Cerebellum (tissue), 4 donors: ENCODE measurements at places on chromosomes 11 and 22.
A peak's percentile ranks its signal among the peaks of the same experiment; 100 is the strongest.

GRCh38 chr11:60925868-60926267, 1.6 kb downstream of the TMEM132A start:
- DNase-seq, result no peak

- DNase-seq, result no peak
Observed at GRCh38 chr22:46046299-46046685, 69.3 kb upstream of the WNT7B start.

DNA sequence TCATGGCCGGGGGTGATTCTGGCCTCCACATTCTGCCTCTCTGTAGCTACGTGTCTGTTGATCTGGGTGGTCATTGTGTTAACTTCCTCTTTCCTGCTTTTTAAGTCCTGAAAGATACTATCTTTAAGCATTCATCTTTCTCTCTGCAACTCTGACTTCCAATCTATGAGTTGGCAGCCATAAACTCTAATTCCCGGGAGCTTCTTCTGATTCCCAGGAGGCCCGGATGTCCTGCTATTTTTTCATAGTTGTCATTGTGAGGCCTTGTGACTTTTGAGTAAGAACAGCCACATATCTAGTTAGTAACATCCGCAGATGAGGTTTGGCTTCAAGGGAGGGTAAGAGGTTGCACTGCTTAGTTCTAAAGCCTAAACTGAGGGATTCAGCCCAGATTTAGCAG, 107.8 kb downstream of the SYN3 start:
- DNase-seq, result no peak

DNA sequence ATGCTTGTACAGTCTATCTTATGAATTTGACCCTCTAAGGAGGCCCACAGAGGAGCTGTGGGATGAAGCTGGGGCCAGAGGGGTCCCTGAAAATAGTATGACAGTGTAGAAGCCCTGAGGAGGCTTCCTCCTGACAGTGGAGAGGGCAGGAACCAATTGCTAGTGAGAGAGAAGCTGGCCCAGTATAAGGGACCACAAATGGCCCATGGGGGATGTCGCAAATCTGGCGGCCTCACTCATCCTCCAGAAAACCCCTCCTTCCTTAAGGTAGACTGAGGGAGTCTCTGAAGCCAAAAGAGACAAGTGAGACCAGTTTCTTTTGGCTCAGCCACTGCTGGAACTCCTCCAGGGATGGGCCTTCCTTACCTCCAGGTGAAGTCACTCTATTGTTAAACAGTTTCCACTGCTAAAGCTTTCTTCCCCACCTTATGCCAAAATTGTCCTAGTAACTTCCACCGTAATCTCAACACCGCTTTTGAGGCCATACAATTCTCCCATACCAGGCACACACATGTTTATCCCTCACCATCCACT, 17.8 kb upstream of the CASTOR1 start:
- no peak for DNase-seq

DNA sequence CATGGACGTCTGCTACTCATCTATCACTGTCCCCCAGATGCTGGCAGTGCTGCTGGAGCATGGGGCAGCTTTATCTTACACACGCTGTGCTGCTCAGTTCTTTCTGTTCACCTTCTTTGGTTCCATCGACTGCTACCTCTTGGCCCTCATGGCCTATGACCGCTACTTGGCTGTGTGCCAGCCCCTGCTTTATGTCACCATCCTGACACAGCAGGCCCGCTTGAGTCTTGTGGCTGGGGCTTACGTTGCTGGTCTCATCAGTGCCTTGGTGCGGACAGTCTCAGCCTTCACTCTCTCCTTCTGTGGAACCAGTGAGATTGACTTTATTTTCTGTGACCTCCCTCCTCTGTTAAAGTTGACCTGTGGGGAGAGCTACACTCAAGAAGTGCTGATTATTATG, 9.2 kb upstream of the OR9Q2 start:
- DNase-seq, result no peak

- DNase-seq, result no peak
Observed at GRCh38 chr22:37989146-37990045, 5.0 kb upstream of the SOX10 start.

DNA sequence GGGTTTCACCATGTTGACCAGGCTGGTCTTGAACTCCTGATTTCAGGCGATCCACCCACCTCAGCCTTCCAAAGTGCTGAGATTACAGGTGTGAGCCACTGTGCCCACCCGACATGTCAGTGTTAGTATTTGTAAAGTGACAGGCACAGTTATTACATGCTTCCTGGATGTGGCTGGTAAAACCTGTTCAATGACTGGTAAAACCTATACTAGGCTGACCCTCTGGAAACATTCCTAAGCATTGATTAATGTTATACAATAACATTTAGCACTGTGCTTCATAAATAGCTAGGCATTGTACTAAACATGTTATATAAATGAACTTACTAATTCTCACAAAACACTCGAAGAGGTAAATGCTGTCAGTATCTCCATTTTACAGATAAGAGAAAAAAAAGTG, 20.9 kb upstream of the JHY start:
- peak; percentile 28 for DNase-seq

DNA sequence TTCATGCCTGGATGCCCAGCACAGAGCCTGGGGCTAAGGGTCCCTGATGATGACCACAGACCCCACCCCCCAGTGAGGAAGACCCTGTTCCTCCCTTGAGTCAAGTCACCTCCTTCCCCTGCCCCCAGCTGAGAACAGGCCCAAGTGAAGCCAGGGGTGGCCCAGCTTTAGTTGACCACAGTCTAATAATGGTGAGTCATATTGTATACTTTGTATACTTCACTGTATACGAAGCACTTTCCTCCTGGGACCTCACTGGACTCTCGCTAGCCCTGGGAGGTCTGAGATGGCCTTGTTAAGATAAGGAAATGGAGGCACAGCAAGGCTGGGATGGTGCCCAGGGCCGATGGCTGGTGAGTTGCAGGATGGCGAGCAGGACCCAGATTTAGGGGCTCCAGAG, 3.7 kb upstream of the FLRT1 start:
- no peak for DNase-seq

DNA sequence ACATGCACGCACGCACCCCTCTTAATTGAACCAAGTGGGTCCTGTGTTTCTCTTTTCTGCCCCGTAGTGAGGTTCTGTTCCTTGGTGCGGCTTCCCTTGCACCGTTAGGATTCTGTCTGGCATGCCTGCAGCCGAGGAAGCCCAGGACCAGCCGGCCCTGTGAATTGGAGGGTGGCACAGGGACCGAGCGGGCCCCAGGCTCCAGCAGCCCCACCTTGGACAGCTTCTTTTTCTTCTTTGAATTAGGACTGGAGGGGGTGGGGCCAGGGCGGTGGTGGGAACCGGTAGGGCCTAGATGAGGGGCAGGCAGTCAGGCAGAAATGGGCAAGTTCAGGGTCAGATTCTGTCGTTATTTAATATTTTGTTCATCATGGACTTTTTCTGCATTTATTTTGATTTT, 94.7 kb downstream of the MPPED1 start:
- no peak for DNase-seq

GRCh38 chr11:8699903-8700302, 17.3 kb downstream of the RPL27A start:
- no peak for DNase-seq

DNA sequence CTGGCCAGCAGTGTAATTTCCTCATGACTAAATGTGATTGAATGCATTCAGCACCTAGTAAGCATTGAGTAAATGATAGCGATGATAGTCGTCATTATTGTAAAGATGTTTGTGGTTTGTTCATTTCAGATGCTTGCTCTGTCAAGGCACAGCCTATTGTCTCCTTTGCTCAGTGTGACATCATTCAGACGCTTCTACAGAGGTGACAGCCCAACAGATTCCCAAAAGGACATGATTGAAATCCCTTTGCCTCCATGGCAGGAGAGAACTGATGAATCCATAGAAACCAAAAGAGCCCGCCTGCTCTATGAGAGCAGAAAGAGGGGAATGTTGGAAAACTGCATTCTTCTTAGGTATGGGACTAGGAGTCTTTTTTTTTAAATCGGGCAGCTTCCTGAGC, 7.6 kb downstream of the SDHAF2 start:
- DNase-seq, result no peak

GRCh38 chr11:64916040-64916774, 802 bp downstream of the ATG2A start:
- DNase-seq, result peak; percentile 16

DNA sequence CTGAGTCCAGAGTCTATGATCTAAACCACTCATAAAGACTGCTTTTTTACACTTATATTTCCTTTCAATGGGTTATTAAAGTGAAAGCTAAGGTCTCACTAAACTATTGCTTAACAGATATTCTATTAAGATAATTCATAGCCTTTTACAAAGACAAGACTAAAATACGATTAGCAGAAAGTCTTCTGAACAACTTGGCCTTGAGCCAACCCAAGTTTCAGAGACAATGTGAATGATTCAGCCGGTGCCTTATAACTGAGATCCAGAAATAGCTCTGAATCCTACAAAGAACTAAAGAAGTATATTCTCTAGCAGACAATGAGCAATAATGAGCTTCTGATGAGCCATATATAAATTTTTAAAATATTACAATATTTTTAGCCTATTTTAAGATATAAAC, 41.5 kb upstream of the CARD18 start:
- DNase-seq, result no peak

GRCh38 chr22:46041642-46042041, 64.7 kb upstream of the WNT7B start:
- no peak for DNase-seq

- no peak for DNase-seq
Observed at GRCh38 chr22:35381424-35382009, 621 bp downstream of the HMOX1 start.

GRCh38 chr22:35719212-35719875, 1.7 kb downstream of the APOL5 start:
- no peak for DNase-seq

DNA sequence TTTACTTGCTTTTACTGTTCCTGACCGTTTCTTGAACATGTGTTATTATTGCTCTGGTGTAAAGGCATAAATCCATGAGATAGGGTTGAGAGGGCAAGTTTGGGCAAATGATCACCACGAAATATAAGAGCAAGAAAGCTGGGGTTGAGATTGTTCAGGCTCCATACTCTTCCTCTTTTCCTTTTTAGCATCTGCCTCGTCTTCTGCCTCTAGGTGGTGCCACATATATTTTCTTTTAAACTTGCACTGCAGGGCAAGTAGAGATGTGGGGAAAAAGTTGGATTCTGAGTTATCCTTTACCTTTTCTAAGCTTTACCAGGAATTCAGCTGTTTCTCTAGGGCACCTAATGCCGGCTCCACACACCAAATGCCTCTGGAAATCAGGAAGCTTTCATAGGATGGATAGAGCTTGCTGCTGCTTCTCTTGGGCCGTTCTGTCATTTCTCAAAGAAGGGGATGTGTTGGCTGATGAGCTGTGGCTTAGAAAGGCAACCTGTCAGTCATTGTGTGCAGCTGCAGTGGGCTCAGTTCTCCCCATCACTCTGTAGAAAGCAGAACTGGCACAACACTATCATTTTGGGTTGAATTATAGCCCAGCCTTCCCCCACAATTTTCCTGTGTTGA, 98.2 kb downstream of the LDLRAD3 start:
- DNase-seq, result no peak

DNA sequence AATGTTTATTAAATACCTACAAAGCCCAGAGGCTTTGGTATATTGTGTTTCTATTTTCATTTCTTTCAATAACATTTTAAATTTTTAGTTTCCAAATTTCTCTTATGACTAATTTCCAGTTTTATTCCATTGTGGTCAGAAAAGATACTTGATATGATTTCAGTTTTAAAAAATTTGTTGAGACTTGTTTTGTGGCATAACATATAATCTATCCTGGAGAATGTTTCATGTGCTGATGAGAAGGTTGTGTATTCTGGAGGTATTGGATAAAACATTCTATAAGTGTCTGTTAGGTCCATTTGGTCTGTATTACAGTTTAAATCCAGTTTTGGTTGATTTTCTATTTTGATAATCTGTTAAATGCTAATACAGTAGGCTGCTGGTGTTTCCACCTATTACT, 9.8 kb upstream of the RAG1 start:
- no peak for DNase-seq

GRCh38 chr11:19892387-19892786, 179.8 kb downstream of the NAV2 start:
- no peak for DNase-seq

GRCh38 chr11:72716290-72716689, 35.9 kb downstream of the ARAP1 start:
- DNase-seq, result no peak

DNA sequence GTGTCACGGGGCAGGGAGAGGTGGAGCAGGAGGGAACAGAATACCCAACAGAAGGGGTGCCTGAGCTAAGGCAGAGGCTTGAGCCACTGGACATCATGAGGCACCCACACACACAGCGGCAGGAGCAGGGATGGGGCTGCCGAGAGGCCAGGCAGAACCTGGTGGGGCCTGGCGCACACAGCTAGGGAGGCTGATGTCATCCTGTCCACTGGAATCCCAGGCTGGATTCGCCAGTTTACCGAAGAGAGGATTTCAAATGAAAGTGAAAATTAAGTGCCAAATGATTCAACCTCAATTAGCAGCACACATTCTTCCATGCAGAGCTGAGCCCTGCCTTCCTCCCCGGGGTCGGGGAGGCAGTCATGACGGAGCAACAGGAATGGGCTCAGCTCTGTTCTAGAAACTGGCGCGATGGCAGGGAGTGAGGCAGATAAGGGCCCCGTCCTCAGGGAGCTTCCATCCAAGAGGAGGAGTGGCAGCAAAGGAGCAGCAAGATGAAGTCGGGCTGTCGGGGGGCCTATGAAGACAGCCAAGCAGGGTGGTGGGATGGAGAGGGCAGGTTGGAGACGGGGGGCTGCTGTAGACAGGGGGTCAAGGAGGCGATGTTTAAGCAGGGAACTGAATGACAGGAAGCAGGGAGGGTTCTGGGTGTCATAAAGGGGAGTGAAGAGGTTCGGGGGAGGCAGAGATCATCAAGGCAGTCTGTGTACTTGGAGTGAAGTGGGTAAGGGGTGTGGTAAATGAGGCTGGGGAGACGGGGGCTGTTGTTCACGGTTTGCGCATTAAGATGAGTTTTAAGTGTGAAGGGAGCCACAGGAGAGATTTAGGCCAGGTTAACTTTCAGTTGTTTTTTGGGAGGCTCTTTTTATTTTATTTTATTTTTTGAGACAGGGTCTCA, 6.4 kb downstream of the RAC2 start:
- DNase-seq, result no peak

GRCh38 chr11:16981651-16982194, 32.5 kb downstream of the PLEKHA7 start:
- peak; percentile 43 for DNase-seq

DNA sequence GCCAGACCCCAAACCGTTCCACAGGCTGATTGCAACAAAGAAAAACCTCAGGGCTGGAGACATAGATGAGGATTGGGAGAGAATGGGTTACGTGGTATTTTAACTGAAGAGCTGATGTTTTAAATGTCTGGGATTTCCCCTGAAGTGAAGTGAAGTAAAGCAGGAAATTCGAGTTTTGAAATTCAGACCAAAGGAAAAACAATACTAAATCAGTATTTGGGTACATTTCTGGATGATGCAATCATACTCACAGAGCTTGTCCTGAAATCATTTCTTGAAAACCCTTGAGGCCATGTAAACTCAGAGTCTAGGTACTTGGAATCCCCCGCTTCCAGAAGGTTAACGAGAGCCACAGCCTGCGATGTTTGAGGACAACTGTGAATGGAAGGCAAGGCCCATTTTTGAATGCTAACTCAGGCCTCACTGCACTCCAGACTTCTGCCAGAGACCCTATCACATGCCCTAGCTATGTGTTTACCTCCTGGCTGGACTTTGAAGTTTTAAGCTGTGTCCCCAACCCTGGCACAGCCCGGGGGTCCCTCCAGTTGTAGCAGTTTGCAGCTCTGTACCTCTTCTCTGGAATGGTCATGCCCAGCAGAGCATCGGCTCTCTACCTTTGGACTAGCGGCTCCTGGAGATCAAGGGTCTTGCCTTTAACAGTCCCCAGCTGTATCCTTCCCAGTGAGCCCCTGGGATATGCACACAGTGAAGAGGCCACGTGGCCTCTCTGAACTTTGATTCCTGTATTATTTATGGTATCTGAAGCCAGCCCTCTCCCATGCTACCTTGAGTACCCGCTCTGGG, 5.4 kb upstream of the FTH1 start:
- DNase-seq, result no peak
